ENCODE measurements at places on chromosomes 3 and 15.

GRCh38 chr3:72191209-72191960, 406.4 kb upstream of the PROK2 start:
- DNase-seq = peak; percentile 3

GRCh38 chr15:84685304-84685703, 27.3 kb upstream of the NMB start:
- peak; percentile 91 for DNase-seq

DNA sequence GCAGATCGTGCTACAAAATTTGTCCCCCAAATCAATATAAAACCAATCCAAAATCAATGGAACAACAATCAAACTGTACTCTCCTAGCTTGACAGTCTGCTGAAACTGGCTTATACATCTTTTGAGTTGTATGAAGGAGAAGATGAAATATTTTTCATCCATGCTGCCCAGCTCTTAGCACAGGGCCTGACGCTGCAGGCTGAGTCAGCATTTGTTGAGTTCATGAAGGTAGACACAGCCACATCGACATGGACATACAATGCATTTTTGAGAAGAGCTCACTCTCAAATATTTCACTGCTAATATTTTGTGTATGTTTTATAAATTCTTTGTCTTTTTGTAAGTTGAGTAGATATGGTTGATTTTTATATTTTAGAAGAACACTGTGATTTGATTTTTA, 327.3 kb downstream of the OTOL1 start:
- no peak for DNase-seq

DNA sequence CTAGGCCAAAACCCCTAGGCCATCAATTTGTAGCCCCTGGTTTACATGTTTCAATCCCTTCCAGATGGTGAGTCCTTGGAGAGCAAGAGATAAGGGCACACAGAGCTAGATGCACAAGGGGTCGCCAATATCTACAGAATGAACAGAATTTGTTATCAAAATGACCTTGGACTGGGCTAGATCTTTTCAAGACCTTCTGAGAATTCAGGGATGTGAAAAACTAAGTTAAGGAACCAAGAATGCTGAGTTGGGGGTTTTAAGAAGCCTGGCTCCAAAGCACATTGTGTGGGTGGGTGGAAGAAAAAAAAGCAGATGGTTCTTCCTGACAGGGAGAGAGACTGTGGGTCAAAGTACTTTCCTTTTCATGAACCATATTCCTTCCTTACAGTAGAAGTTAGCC, 10.2 kb downstream of the CDCP1 start:
- peak; percentile 55 for DNase-seq

DNA sequence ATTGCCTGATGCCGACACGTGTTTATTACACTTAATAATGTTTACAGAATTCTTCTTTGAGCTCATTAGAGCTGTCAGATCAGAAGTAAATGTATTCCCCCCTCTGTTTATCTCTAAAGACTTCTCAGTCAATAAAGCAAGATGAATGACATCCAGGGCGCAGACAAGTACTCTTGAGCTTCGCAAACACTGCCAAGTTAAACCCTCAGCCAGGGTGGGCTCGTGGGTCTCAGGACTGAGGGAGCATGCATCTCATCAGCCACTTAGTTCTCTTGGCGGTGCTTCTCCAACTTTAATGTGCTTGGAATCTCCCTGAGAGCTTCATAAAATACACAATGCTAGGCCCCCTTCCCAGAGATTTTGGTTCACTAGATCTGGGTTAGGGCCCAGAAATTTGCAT, 333.9 kb upstream of the THRB start:
- DNase-seq = no peak

GRCh38 chr3:50610181-50610971, 1.2 kb downstream of the CISH start:
- DNase-seq = no peak

- DNase-seq = peak; percentile 63
Observed at GRCh38 chr3:141250828-141251227, 19.2 kb downstream of the PXYLP1 start.

GRCh38 chr15:101391431-101391830, 96.4 kb upstream of the SNRPA1 start:
- no peak for DNase-seq

- peak; percentile 96 for DNase-seq
Observed at GRCh38 chr3:124791639-124792151, 61.4 kb downstream of the UMPS start.

- DNase-seq = no peak
Observed at GRCh38 chr3:35708394-35709271, 69.3 kb downstream of the ARPP21 start.

DNA sequence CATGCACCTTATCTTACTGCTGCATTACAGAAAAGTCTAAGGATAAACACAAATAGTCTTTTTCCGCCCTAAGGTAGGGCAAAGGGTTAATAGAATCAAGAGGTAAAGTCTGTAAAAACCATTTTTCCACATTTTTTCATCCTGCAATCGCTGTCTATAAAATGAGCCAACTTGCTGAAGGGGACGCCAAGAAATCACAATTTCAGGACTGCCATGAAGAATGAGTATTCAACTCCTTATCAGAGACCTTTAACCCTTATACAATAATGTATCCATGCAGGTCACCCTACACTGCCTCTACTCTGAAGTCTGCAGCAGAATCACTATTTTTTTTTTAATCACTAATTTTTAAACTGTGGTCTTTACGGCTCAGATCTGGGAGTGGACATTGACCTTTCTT, 1.1 kb upstream of the DNAJC13 start:
- DNase-seq = no peak
